ENCODE measurements at places on chromosomes 1 and 21.

DNA sequence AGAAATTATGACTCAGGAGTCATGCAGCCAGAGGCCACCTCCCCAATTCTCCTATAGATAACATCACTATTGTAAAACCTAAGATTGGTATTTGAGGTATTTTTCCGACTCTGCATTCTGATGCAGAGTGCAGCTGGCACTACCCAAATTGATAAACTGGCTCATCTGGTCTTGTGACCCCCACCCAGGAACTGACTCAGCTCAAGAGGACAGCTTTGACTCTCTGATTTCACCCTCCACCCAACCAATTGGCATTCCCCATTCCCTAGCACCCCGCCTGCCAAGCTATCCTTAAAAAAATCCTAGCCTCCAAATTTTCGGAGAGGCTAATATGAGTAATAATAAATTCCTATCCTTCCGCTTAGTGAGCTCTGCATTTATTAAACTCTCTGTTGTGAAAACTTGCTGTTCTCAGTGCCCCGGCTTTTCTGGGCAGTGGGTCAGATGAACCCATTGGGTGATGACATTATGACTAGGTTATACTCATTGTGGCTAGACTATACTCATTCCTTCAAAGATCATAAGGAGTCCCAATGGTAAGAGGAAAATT is 39.4 kb upstream of the EPS15 start:
- DNase-seq, result no peak

DNA sequence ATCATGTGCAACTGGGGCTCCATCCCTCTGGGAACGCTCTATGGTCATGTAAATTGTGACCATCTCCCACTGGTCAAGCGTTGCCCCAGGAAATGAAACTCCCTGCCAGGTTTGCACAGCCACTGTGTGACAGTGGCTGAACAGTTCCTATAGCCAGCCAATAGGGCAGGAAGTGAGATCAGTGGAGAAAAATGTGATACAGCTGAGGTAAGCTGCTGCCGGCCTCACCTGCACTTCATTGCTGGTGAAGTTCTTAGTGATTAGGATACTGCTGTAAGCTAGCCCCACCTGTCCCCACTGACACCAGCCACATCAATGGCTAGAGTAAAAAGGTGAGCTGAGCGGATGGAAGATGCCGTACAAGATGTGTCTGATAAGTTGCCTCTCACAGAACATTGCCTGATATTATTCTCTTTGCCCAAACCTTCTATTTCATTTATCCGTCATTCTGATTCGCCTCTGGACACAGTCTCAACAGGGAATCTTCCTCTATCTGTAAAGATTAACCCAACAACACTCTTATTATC is 38.4 kb upstream of the CDC42BPA start:
- no peak for DNase-seq

- no peak for DNase-seq
Measured at GRCh38 chr1:222416001-222416791, 131.7 kb downstream of the HHIPL2 start.

- DNase-seq, result no peak
Measured at GRCh38 chr1:45015683-45016082, 3.6 kb downstream of the UROD start.

DNA sequence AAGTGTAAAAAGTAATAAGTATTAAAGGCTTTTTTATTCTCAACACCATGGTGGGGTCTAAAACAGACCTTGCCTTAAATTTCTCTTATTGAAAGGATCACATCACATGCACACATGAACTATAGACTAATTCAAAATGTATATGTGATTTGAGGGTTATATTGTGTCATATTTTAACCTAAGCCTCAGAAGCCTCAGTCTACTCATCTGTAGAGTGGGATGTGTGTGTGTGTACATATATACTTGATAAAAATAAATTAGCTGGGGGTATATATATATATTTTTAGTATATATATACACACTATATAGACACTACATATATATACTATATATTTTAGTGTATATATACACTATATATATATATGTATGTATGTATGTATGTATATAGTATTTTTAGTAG is 58.8 kb downstream of the KCTD3 start:
- no peak for DNase-seq

DNA sequence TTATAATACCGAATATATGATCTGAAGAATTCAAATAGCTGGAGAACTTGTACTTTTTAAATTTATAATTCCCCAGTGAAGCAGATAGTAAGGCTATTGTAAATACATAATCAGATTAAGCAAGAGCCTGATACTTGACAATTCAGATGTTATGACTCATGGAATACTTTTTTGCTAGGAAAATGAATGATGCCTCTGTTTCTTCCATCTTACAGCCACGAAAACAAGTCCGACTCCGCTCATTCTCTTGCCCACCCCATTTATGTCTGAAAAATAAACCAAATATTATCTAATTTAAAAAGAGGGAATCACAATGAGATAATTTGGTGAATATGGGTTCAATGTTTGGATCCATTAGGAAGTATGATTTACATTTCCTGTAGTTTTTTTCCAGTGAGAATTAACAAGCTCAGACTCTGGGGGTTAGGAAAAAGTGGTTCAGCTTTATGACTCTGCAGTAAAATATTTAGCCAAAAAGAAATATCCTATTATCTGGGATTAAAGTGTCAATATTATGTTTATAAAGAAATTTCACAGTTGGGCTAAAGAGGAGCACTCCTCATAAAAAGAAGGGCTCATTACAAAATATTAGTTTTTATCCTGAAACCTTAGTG is 50.4 kb upstream of the DAB1 start:
- no peak for DNase-seq

DNA sequence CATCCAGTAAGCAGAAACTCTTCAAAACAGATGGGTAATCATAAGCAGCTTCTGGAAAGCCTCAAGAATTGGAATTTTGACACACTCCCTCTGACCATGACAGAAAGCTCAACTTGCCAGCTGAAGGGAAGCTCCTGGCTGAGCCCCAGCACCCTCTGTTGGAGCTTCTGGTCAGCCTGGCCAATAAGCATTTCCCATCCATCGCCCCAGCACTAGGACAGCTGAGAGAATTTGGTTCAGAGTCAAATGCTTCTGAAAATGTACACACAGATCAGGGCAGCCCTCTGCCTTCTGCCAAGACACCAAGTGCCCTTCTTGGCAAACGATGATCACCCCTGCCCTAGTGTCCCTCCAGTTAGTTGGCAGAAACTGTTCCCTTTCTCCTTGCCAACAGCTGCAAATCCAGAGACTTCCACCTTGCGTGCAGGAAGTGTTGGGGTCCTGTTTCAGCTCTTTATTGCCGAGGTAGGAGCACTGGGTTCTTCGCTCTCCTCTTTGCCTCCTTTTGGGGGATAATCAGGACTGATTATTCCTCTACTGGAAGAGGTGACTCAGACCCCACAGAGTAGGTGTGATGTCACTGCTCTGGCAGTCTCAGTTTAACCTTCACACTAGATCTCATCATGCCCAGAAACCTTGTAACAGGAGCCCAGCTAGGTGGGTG is 11.9 kb downstream of the PIGV start:
- no peak for DNase-seq

GRCh38 chr1:33577663-33578062 is 105.2 kb downstream of the ZSCAN20 start:
- DNase-seq, result no peak

GRCh38 chr1:21149855-21150432 is 26.8 kb downstream of the EIF4G3 start:
- DNase-seq, result no peak

DNA sequence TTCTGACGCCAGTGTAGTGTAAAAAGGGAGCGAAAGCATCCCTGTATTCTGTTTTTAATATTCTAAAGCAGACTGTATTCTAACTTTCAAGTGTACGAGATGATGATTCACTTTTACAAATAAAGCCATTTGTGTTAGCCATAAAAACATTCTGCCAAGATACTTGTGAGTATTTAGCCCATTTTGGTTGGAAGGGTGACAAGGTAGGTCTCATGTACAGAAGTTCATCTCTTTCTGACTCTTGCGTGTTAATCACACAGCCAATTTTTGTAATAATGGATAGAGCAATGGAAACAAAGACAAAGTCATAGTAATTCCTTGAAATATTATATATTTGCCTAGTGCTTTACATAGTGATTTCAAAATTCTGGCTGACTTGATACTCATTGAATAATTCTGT is 125.3 kb upstream of the GREM2 start:
- DNase-seq, result no peak

DNA sequence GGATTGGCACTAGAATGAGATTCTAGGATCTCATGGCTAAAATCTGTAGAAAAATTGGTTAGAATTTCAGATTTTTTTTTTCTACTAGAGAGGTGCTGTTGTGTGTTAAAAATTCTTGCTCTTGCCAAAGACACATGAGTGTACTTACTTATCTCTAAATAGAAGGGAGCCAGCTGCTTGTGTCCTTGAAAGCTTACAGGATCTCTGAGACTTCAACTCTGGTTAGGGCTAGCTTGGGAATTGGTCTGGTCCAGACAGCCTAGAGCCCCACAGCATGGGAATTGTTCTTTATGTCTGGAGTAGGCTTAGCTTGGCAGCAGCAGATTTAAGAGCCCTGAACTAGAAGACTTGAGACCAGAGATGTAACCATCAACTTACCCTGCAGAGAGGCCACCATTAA is 37.3 kb downstream of the MACO1 start:
- no peak for DNase-seq

DNA sequence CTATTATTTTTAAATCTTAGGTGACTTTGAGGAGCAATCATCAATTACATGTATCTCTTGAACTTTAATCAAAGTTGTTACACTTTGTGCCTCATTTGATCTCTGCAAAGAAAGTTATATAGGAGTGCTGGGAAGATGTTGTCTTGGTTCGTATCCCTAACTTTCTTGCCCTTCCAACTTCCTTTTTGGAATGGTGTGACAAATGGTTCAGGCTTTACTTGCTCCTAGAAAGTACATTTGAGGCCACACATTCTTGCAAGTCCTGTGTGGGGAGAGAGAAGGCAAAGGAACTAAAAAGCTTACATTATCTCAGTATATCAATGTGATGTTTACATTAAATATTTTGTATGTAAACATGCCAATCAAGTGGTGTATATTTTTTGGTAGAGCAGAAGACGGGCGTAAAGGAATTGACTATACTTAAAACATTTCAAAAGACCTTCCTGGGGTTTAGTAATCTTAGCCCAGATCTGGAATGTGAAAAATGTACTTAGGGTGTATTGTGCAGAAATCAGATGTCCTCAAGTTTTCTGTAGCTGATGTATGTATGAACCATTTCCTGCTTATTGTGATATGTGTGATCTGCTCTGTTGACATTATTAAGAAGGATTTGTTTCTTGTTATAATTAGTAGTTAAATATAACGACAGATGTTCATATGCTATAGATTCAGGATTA is 59.2 kb downstream of the USP25 start:
- no peak for DNase-seq
